MCF 10A (cell line): ENCODE measurements at places on chromosomes 5 and 9. TPM values are rescaled to one million over a fixed set of nuclear protein-coding genes. Genes with fewer than 3 reads are reported as not detected.
A peak's percentile ranks its signal among the peaks of the same experiment; 100 is the strongest.

Gene GDNF
- not detected in 2 replicates for total RNA-seq

Gene MAP1B
- 43.8 and 56.0 TPM in 2 replicates for total RNA-seq

- H3K4me3 ChIP-seq = no peak overlapping the region
- peaks cover 6% of the 10 kb centered on the region for H3K27me3 ChIP-seq
- no peaks in the 10 kb centered on the region for H3K36me3 ChIP-seq
Observed at GRCh38 chr9:72823971-72824370, 128.9 kb downstream of the ALDH1A1 start.

DNA sequence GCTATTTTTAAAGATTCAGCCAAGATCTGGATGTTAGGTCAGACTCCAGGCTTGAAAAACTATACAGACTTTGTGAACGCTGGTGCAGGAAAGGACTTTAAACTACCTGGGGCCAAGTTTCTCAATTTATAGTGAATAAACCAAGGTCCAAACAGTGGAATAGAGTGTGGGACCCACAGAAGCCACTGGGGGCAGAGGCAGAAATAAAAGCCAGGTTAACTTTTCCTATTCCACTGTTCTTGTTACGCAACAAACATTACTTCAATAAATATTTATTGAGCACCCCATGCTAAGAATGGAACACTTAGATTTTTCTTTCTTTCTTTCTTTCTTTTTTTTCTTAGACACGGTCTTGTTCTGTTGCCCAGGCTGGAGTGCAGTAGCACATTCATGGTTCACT, 11.0 kb upstream of the HAVCR1 start:
- no peak for DNase-seq
- no peak overlapping the region for H3K4me3 ChIP-seq
- peaks cover 11% of the 10 kb centered on the region for H3K4me1 ChIP-seq
- no peak overlapping the region for H3K27ac ChIP-seq
- H3K36me3 ChIP-seq = peaks cover 2% of the 10 kb centered on the region

Gene SLC35D2
- total RNA-seq = 20.8 and 28.0 TPM in 2 replicates

GRCh38 chr5:65577141-65577540, 14.0 kb downstream of the PPWD1 start:
- H3K4me1 ChIP-seq = no peaks in the 10 kb centered on the region
- peaks cover 53% of the 10 kb centered on the region for H3K36me3 ChIP-seq
- no peak overlapping the region for H3K27ac ChIP-seq
- no peak for DNase-seq
- H3K27me3 ChIP-seq = no peaks in the 10 kb centered on the region

- peak; percentile 37 for DNase-seq
- no peaks in the 10 kb centered on the region for H3K27me3 ChIP-seq
- peaks cover 11% of the 10 kb centered on the region for H3K4me1 ChIP-seq
- no peak overlapping the region for H3K4me3 ChIP-seq
Observed at GRCh38 chr9:110016340-110016739, 191.6 kb downstream of the C9orf152 start.

DNA sequence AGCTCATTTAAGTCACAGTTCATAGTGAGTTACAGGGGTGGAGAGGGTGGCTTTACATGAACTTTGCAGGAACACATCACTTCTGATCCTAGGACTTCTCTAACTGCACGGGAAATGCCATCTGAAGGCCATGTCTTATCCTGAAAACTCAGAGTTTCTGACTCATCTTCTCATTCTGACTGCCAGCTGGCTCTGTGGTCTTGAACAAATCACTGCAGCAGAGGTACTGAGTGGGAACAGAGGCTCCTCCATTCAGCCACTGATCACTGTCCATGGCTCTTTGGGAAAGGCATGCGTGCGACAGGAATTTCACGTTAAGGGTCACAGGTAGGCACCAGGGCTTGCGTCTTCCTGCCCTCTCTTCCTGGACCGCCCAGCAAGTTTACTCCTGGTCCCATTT, 114.6 kb upstream of the LRRTM2 start:
- H3K27me3 ChIP-seq = no peaks in the 10 kb centered on the region
- H3K4me1 ChIP-seq = peaks cover 4% of the 10 kb centered on the region
- DNase-seq = no peak

GRCh38 chr9:91301161-91301560, 60.6 kb downstream of the AUH start:
- H3K36me3 ChIP-seq = peaks cover 31% of the 10 kb centered on the region
- H3K27me3 ChIP-seq = no peaks in the 10 kb centered on the region
- H3K27ac ChIP-seq = no peak overlapping the region

Gene SARDH
- not detected in 2 replicates for total RNA-seq

- DNase-seq = no peak
- H3K27ac ChIP-seq = peak overlapping the region; percentile 25
- H3K36me3 ChIP-seq = no peaks in the 10 kb centered on the region
- no peak overlapping the region for H3K4me3 ChIP-seq
- H3K27me3 ChIP-seq = no peaks in the 10 kb centered on the region
Observed at GRCh38 chr5:172530406-172530805, 76.1 kb upstream of the SH3PXD2B start.

GRCh38 chr5:127839072-127839471, 135.9 kb downstream of the CCDC192 start:
- no peak for DNase-seq
- peaks cover 12% of the 10 kb centered on the region for H3K4me1 ChIP-seq
- no peaks in the 10 kb centered on the region for H3K27me3 ChIP-seq

Gene GAPT
- not detected in 2 replicates for total RNA-seq

DNA sequence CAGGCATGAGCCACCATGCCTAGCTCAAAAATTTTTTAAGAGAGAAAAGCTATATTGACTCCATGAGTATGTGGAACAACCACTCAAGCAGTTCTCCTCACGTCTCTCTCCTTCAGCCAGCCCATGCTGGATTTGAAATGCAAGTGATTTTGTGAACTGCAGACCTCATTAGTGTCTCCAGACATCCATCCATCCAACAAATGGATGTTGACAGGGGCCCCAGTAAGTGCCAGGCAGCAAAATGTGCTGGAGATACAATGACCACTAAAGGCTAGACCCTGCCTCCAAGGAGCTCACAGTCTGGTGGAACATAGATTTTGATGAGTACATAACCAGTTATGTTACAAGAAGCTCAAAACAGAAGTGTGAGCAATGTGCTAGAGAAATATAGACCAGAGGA, 37.1 kb upstream of the PPARGC1B start:
- H3K27me3 ChIP-seq = peaks cover 86% of the 10 kb centered on the region
- DNase-seq = no peak
- H3K4me3 ChIP-seq = no peak overlapping the region
- peaks cover 12% of the 10 kb centered on the region for H3K4me1 ChIP-seq
- peaks cover 5% of the 10 kb centered on the region for H3K36me3 ChIP-seq

DNA sequence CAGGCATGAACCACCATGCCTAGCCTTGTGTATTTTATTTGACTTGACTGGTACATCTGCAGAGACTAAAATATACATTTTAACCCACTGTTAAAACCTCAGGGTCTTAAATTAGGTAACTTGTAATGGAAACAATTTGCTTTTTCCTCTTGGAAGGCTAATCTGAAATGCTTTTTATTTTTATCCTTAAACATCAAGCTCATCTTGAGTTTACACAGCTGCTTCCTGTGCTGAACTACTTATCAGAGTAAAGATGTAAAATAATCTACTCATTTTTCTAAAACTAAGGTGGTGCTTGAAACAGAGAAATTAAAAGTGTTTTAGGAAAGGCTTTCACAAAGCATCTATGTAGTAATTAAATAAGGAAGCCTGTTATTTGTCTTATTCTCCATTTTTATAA, 144.1 kb downstream of the ENTREP1 start:
- H3K36me3 ChIP-seq = no peaks in the 10 kb centered on the region
- no peak for DNase-seq
- peaks cover 6% of the 10 kb centered on the region for H3K4me1 ChIP-seq
- no peak overlapping the region for H3K4me3 ChIP-seq
- H3K27me3 ChIP-seq = no peaks in the 10 kb centered on the region

Gene CHSY3
- total RNA-seq = 0.82 and 1.2 TPM in 2 replicates

Gene SMIM33
- not detected in 2 replicates for total RNA-seq

DNA sequence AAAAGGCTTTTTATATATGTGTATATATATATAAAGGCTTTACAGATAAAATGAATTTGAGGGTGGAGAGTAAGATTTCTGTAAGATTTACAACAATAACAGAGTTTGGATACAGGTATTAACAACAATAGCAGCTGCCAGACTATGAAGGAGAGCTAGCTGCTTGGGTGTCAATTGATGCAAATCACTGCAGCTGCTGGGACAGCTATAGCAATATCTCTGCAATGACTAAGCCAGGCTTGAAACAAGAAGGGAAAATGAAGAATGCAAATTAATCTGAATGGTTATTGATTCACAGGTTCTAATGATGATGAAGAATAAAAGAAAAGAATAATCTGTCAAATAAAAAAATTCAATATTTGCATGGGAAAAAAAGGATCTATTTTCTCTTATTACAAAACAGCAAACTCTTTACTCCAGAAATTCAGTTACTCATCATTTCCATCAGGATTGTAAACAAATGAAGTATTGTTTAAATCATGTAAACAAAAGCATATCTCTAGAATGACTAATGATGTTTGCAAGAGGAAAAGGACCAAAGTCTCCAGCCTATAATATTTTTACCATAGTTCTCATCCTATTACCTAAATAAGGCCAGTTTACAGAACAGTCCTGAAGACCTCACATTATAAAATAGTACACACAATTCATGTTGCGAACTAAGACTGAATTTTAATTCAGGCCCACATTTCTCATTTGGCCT, 219.0 kb downstream of the HTR1A start:
- H3K36me3 ChIP-seq = no peaks in the 10 kb centered on the region
- no peaks in the 10 kb centered on the region for H3K27me3 ChIP-seq
- H3K27ac ChIP-seq = no peak overlapping the region
- H3K4me3 ChIP-seq = no peak overlapping the region
- no peak for DNase-seq

DNA sequence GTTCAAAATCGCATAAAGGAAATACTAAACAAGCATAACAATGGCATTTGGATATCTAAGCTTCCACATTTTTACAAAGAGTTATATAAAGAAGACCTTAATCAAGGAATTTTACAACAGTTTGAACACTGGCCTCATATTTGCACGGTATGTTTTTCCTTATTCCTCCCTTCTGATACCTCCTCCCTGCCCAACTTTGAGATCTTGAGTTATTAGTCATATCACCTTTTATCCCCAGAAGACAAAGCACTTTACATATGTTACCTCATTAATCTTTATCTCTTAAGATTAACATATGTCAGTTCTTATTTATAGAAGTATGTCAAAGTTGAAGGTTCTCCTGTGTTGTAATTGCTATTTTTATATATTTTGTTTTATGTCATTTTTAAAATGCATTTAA, 29.8 kb downstream of the TDRD7 start:
- no peaks in the 10 kb centered on the region for H3K27me3 ChIP-seq
- H3K27ac ChIP-seq = no peak overlapping the region
- no peak overlapping the region for H3K4me3 ChIP-seq
- peaks cover 12% of the 10 kb centered on the region for H3K4me1 ChIP-seq

- no peak overlapping the region for H3K4me3 ChIP-seq
- H3K27ac ChIP-seq = peak overlapping the region; percentile 40
- peak; percentile 85 for DNase-seq
- H3K27me3 ChIP-seq = no peaks in the 10 kb centered on the region
- H3K4me1 ChIP-seq = peaks cover 29% of the 10 kb centered on the region
- no peaks in the 10 kb centered on the region for H3K36me3 ChIP-seq
Observed at GRCh38 chr5:30502277-30502676, 691.2 kb upstream of the CDH6 start.

GRCh38 chr5:19104948-19105347, 883.1 kb downstream of the CDH18 start:
- H3K27ac ChIP-seq = no peak overlapping the region
- H3K36me3 ChIP-seq = no peaks in the 10 kb centered on the region

Gene WNT8A
- total RNA-seq = not detected in 2 replicates
